NCI-H187 treated with DMSO at 0.1 percent for 48 hours (cell line): ENCODE measurements at places on chromosomes 11 and 22.

GRCh38 chr22:21043860-21044535 is 1.7 kb upstream of the LRRC74B start:
- no peak for DNase-seq

- DNase-seq: no peak
These were observed 10.3 kb upstream of the IGSF9B start for GRCh38 chr11:133966921-133967598.

GRCh38 chr11:75642402-75643113 is 26.3 kb downstream of the MAP6 start:
- no peak for DNase-seq

DNA sequence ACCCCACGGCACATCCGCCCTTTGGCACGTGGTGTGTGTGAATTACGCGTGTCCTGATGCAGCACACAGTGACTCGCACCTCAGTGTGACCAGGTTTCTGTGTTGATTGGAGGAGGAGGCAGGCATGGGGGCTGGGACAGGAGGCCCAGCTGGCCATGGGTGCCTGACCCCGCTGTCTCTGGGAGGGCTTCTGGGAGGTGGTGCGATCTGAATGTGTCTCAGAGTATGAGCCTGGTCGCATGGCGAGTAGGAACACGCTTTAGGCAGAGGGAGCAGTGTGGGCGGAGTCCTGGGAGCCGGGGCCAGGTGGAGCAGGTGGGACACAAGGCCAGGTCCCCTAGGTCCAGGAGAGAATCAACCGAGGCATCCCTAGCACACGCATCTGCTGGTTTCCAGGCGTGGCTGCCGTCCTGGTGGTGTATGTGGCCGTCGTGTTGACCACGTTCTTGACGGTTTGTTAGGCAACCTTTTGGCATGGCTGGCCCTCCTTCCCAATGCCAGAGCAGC is 5.7 kb downstream of the GRAMD4 start:
- DNase-seq: no peak

DNA sequence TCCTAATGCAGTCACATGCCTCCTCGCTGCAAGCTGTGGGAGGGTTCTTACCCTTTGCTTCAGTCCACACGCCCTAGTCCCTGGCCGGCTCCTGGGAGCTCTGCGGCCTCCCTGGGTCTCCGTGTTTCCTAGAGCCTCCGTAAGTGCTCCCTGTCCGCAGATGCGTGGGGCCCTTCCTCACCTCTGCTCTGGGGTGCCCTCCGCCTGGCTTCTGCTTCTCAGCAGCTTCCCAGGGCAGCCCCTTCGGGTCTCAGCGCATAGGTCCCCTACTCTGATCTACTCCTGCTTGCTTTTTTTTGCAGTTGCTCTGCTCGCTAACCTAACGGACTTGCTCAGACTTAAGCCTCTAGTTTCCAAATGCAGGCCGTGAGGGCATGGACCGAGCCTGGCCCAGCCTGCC is 22.4 kb downstream of the CAPN1 start:
- DNase-seq: no peak

GRCh38 chr11:85164743-85165142 is 462.4 kb downstream of the DLG2 start:
- DNase-seq: no peak

DNA sequence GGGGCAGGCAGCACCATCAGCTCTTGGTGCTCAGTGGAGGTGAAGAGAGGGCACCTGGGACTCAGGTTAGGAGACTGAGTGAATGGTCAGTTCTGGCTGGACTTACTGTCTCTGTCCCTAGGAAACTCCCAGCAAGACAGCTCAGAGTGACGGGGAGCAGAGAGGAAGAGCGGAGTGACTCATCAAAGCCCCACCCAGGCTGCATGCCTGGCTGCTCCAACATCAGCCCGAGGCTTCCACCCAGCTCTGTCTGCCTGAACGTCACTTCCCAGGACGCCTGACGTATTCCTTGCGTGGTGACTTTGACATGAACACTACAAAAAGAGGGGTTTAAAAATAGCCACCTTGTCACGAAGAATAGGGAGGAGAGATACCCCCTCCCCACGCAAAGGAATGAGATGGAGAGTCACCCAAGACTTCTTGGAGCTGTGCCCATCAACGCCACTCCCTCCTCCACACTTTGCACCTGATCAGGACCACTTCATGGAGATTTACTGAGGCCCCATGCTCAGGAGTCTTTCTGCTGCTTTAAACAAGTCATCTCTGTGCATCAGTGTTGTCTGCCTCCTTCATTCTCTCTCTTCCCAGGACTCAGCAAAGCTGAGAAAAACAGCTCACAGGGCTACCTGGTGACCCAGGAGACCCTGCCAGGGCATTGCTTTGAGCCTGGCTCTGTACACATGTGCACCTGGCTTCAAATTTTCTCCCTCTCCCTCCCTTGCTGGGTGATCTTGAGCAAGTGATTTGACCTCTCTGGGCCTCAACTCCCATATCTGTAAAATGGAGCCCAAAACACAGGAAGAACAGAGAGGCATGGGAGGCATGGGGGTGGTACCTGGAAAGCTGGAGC is 83.1 kb downstream of the MN1 start:
- DNase-seq: no peak
